Effector memory CD8-positive, alpha-beta T cell (primary cell): ENCODE measurements at places on chromosomes 11 and 22.

DNA sequence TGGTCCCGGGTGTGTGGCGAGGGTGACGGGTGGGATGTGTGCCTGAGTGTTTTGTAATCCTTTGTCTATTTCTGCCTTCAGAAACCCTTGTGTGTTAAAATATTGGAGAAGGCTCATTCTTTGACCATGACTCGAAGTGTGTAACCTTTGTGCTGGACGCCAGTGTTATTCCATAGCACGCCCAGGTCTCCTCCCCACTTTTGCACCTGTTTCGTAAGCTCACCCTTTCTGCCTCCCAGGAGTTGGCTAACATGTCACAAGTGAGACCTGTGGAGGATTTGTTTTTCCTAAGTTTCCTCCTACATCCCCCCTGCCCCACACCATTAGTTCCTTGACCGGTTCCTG is 382 bp downstream of the C11orf54 start:
- DNase-seq = no peak

DNA sequence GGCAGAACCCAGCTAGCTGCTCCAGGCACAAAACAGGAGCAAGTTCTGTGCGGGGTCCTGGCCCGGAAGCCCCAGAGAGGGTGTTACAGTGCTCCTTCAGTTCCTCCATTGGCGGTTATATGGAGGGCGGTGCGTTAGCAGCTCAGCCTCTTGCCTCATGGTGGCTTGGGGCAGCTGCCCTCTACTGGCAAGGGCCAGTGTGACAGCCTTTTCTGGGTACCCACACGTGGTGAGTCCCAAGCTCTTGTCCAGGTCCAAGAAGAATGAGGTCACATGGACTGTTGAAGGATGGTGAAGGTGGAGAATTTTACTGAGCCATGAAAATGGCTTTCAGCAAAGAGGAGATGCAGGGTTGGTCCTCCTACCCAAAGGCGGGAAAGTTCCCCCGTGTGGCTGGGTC is 100.5 kb downstream of the WT1 start:
- no peak for DNase-seq

- DNase-seq = no peak
Measured at GRCh38 chr11:62547691-62548281, 1.2 kb upstream of the AHNAK start.

GRCh38 chr11:70597006-70597555 is 198.8 kb downstream of the CTTN start:
- no peak for DNase-seq

DNA sequence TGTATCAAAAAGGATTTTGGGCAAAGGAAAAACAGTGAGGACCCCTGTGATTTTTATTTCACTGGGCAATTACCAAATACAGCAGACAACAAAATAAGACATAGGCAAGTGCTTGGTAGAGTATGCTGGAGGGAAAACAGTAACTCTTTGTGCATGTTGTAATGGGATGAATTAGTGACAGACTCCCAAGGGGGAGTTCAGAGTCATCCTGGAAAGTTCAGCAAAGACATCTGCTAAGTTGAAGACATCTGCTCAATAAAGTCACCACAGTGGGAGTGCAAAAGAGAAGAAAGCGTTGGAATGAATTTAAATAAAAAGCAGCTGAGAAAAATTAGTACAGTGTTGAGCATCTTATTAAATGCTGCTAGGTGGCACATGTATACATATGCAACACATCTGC is 378.8 kb upstream of the ISX start:
- no peak for DNase-seq

DNA sequence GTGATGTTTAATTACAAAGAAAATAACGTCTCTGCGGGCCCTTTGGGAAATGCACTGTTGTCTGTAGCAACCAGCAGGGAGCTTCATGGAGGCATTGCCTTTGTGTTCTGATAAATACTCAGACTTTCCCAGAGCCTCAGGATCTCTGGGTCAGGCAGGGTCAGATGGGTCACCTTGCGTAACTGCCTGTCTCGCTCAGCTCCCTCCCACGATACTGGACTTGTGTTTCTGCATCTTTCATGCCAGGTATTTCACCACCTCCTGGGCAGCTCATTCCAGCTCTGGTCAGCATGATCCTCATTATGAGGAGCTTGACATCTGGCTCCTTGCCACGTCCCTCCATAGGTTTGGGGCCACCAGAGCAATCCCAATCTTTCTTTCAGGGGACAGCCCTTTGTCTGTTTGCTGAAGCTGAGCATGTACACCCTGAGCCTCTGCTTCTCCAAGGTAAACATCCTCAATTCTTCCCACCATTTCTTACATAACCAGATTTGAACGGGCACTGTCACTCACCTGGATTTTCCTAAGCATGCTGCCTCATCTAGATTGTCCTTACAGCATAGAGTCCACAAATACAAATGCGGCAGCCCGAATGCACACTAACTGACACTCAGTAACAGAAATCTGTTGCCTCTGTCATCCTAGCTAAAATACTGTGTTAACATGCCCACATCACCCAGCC is 162.3 kb downstream of the LARGE1 start:
- no peak for DNase-seq

DNA sequence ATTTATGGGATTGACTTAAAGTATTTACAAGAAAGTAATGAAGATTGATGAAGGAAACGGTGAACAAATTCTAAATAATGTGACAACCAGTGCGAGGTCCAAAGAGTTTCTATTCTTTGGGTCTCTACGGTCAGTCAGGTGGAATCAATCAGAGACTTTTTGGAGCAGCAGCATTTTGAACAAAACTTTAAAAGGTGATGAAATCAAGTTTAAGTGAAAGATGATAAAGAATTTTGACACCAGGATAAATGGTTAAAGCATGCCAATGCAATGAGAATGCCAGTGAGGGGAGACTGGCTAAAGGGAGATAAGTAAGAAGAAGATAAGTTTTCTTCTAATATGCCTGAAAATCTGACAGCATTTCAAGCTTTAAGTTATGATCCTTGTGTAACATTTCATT is 67.9 kb downstream of the DCUN1D5 start:
- no peak for DNase-seq

DNA sequence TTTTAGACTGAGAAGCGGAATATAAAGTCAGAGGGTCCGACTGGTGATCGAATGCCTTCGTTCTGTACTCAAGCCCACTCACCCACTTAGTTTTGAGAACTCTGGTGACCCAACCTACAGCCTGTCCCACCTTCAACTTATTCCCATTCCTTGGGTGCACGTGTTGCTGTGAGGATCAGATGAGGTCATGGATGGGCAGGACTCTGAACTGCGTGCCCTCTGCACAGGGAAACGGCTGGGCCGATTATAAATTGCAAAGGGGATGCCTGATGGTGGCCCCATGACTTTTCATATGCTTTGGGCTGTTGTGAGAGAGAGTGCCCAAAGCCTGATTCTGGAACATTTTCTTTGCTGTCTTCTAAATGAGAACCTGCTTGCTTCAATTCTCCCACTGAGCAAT is 16.0 kb upstream of the EHF start:
- no peak for DNase-seq

GRCh38 chr11:71404209-71404608 is 44.0 kb downstream of the DHCR7 start:
- no peak for DNase-seq

DNA sequence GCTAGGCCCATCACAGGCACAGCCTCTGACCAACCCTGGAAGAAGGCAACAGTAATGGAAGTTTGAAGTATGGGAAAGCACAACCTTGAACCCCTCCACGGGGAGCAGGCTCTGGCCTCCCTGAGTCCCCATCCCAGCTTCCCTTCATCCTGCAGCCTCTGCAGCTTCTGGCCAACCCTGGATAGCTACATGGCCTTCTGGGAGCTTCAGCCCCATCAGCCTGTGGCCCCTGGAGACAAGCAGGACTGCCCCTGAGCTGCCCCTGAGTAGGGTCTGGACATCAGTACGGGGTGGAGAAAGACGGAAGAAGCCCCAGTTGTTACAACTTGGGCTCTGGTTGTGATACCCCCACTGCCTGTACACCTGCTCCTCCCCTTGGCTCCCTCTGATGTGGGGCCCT is 113.8 kb upstream of the CD82 start:
- DNase-seq = no peak

- DNase-seq = no peak
Measured at GRCh38 chr11:13760115-13760514, 91.6 kb downstream of the FAR1 start.

DNA sequence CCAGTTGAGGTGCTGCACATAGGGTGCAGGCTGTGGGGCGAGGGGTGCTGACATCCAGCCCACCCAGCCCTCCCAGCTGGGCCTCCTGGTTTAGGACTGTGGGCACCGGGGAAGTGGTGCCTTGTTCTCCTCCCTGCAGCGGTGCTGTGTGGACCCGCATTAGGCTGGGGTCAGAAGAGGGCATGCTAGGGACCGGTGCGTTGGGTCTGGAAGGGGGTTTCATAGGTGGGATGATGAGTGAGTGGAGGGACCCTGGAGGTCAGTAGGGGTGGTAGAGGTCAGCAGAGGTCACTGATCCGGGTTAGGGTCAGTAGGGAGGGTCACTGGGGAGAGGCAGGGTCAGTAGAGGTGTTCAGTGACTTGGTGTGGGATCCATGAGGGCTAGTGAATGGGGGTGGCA is 6.7 kb upstream of the MYBPC3 start:
- DNase-seq = no peak

DNA sequence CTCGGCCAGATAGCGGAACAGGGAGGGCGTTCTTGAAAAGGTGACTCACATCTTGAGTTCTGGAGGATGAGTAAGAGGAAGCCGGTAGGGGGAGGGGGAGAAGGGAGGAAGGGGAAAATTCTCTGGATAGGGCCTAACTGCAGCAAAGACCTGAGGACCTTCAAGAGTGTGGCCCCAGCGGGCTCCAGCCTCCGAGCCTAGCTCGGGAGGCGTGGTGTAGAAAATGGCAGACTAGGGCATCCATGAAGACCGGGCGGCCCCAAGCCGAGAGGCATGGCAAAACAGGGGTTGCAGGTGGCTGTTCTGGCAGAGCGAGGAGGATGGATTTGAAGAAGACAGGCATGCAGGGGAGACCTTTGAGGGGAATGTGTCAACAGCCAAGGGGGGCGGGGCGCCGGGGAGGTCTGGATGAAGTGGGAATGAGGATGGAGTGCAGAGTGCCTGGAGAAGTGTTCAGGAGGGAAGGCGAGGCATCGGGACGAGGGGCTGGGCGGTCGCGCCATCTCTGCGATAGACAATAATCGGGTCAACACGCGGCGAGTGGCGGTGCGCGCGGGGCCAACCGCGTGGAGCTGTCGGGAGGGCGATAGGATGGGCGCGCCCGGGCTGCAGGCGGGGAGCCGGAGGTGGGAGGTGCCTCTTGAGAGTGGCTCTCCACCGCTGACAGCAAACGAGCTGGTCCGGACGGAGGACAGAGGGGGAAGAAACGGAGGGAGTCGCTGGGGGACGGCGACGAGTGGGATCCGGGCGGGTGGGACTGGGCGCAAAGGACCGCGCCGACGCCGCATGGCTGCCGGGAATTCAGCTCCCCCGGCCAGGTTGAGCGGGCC is 40.0 kb upstream of the CREB3L1 start:
- DNase-seq = peak; percentile 39

- DNase-seq = no peak
Measured at GRCh38 chr11:71171576-71171975, 80.8 kb downstream of the SHANK2 start.

DNA sequence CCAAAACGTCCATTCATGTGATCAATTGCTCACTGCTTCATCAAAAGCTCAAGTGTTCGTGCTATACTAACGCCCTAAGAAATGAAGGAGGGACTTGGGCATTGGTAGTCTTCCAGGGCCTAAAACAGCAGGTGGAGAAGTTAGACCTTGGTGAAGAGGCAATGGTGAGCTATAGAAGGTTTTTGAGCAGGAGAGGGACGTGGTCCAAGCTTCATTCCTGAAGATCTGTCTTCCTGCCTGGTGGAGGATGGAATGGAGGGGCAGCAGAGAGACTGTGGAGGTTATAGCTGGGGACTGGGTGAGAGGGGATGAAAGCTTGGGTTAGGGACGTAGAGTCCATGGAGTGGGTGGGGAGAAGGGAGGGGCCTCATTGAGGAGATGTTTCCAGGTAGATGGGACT is 97.7 kb downstream of the TP53I11 start:
- DNase-seq = no peak

DNA sequence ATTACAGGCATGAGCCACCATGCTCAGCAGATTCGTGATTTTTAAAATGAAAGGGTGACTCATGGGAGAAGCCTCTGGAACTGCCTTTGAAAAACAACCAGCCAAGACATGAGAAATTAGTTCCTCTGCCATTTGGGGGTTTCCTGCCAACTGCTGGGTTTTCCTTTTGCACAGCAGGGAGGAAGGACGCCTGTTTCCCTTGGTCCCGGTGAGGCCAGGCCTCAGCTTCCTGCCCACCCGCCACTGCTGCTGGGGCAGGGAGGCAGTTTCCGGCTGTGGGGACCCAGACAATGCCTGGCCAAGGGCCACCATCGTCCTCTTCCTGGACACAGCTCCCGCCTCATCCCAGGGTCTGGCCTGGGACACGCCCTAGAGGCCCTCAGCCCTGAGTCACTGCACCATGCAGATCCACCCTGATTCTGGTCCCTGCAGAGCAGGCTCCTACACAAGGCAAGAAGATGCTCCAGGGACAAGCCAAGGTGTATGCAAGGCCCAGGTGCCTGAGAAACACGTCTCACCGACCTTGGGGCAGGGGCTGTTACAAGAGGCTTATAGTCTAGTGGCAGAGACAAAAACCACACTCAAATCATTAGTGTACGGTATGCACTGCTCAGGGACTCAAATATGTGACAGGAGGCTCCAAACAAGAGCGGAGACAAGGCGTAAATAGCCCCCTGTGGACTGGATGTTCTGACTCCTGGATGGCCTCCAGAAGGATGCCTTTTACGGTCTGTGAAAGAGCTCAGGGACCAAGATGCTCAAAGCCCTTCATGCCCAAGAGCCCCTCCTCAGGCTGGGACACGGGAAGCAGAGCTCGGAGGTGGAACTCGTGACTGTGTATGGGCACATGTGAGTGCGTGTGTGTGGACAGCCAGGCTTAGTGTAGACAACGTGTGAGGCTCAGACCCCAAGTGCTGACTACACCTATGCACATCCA is 10.0 kb downstream of the PPM1F start:
- no peak for DNase-seq

DNA sequence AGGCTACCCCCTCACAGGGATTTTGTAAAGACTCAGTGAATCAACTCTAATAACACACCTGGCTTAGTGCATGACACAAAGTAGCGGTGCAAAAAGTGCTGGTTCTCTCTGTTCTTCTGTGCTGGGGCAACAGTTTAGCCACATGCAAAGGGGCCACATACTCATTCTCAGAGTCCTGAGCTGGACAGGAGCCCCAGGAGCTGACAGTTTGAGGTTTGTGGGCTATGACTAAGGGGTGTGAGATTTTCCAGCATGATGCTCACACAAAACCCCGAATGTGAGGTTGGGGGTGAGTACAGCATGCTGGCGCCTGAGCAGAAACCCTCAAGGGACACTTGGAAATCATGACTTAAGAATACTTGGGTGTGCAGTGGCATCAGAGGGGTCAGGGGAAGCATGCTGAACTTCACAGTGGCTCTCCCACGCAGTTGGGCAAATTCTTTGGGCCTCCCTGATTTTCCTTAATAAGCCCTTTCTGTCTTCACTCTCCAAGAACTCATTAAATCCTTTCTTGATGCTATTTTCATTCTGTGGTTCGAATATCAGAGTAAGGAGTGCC is 31.0 kb downstream of the TMPRSS5 start:
- DNase-seq = no peak

GRCh38 chr22:32591620-32592019 is 117.0 kb downstream of the FBXO7 start:
- no peak for DNase-seq

GRCh38 chr11:108322666-108323065 is 99.8 kb downstream of the ATM start:
- DNase-seq = no peak
